ENCODE measurements at places on chromosomes 2 and 18.

DNA sequence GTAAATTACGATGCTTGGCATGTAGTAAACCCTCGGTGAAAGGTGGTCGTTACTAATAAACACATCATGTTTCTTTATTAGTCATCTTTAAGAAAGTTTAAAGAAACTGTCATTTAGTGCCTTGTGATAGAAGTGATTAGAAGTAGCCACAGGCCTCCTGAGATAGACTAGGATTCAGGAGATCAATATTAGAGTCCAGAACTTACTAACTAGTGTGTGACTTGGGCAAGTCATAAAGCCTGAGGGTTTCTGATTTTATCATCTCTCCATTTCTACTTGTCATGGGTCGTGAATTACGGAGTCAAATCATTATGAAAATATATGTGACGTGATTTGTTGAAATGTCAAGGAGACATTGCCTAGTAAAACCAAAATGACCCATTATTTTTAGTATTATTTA is 6.7 kb downstream of the RPE start:
- DNase-seq: no peak

- no peak for DNase-seq
Measured at GRCh38 chr18:7805096-7805495, 238.0 kb downstream of the PTPRM start.

GRCh38 chr2:40369267-40370006 is 82.5 kb downstream of the SLC8A1 start:
- no peak for DNase-seq

DNA sequence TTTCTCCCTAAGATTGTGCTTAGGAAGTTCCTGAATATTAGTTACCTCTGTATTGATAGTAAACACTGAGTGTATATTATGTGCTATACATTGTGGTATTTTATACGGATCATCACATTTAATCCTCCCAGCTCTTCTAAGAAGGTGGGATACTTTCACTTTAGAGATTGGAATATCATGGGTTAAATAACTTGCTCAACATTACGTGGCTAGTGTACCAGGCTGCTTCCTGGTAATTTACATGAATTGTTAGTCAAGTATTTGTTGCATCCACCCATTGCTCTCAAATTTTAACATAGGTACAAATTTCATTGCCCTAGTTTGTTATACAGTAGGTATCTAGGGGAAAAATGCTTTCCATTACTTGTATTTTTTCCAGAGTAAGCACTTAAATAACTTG is 21.4 kb downstream of the FAM98A start:
- no peak for DNase-seq

- peak; percentile 46 for DNase-seq
Measured at GRCh38 chr18:10379522-10379921, 74.9 kb upstream of the APCDD1 start.

DNA sequence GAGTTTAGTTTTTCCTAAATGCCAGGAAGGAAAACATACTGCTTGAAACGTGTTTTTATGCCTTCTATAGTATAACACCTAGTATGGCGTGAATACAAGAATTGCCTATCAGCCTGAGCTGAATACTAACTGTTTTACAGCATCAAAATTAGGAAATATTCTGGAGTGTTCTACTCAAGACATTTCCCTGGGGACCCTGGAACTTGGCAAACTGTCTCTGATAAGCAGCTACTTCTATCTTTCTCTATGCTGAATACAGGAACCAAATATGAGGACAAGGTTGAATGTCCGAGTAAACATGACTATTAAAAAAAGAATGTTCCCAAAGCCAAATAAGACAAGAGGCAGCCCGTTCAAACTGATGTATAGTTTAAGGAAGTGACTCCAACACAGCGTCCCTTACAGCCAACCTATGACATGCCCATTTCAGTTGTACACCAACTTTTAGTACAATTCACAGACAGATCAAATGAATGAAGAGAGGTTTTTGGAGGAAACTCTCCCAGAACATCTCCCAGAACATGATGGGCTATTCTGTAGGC is 951.3 kb upstream of the ACVR2A start:
- DNase-seq: no peak

- no peak for DNase-seq
Measured at GRCh38 chr2:114610677-114611076, 168.2 kb downstream of the DPP10 start.

DNA sequence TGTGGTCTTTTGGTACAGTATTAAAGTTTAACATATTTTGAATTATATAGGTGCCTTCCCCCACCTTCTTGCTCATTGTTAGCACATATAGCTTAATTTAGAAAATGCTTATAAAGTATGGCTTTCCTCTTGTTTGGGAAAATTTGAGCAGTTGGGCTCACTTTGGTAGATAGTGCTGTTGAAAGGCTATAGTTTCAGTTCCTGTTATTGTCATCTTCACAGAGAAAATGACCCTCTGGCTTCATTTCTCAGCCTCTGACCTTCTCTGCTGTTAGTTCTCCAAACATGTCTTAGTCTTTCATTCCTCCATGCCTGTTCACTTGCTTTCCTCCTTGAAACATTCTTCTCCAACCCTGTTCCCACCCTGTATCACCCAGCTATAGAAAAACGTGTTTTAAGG is 200.6 kb downstream of the WDR7 start:
- no peak for DNase-seq

DNA sequence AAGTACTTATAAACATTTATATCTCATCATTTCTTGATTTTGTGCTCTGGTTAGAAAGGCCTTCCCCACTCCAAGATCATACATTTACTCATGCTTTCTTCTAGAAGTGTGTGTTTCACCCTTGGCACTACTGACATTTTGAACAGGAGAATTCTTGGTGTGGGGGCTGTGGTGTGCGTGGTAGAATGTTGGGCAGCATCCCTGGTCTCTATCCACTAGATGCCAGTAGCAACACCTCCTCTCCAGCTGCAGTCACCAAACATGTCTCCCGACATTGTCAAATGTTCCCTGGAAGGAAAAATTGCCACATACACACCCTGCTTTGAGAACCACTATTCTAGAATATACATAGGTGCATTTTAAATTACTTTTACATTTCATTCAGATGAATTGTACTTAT is 8.7 kb upstream of the TGIF1 start:
- peak; percentile 42 for DNase-seq

DNA sequence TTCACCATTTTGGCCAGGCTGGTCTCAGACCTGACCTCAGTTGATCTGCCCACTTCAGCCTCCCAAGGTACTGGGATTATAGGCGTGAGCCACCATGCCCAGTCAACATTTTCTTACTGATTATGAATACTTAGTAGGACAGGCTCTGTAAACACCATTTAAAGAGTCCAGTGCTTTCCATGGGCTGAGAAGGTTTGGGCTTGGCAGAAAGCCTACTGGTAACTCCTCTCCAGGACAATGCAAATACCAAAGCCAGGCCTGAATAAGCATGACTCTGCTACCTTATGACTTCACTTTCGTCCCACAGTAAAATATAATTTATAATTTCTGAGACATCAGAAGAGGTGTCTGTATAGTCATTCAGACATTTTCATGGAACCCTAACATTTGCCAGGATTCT is 60.2 kb upstream of the FAM117B start:
- no peak for DNase-seq

GRCh38 chr2:191565647-191566198 is 112.2 kb upstream of the NABP1 start:
- DNase-seq: no peak
